ENCODE measurements at places on chromosomes 5 and 9.

- no peak for DNase-seq
These were observed 663.8 kb upstream of the CDH9 start for GRCh38 chr5:27701931-27702903.

- DNase-seq = no peak
These were observed 20.1 kb downstream of the FIBCD1 start for GRCh38 chr9:130918826-130919558.

- DNase-seq = no peak
These were observed 312.2 kb downstream of the HCN1 start for GRCh38 chr5:45383985-45384384.

DNA sequence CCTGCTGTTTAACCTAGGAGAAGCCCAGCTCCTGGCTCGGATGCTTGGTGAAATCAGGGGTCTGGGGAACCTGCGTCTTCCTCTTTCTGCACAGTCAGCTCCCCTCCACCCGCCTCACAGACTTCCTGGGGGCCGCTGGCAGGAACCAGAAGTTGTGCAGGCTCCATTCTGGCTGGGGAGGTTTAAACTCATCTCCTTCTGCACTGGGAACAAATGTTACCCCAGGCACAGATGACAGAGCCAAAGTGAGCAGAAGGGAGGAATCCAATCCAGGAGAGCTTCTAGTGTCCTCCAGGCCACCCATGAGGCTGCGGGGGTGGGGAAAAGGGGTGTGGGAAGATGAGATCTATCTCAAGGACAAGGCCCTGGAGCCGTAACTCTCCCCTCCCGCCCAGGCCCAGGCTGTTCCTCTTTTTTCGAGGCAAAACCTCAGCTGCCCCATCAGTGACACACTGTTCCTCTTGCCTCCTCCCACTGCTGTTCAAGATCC is 31.2 kb downstream of the KCNMB1 start:
- DNase-seq = no peak

- DNase-seq = no peak
These were observed 135.2 kb downstream of the GNA14 start for GRCh38 chr9:77512876-77513275.

Data from naive thymus-derived CD4-positive, alpha-beta T cell (primary cell).